Hypothalamus (tissue), 51 donors: ENCODE measurements at places on chromosomes 6 and 20.

- no peak for DNase-seq
Observed at GRCh38 chr20:59482351-59483187, 121.8 kb upstream of the PHACTR3 start.

- DNase-seq, result peak; percentile 61
Observed at GRCh38 chr20:51595058-51595532, 52.6 kb upstream of the NFATC2 start.

GRCh38 chr20:63873477-63873971 is 8.5 kb downstream of the TPD52L2 start:
- no peak for DNase-seq

- no peak for DNase-seq
Observed at GRCh38 chr6:63487103-63487813, 85.0 kb upstream of the LOC128125822 start.

GRCh38 chr20:14922503-14923267 is 585.3 kb upstream of the FLRT3 start:
- DNase-seq, result no peak

GRCh38 chr6:36699348-36699747 is 1.7 kb downstream of the RAB44 start:
- DNase-seq, result no peak

GRCh38 chr6:7454696-7455358 is 65.2 kb downstream of the RIOK1 start:
- no peak for DNase-seq

GRCh38 chr20:40880063-40880728 is 148.4 kb upstream of the TOP1 start:
- DNase-seq, result no peak

GRCh38 chr20:49572857-49573256 is 4.9 kb upstream of the PTGIS start:
- DNase-seq, result no peak

DNA sequence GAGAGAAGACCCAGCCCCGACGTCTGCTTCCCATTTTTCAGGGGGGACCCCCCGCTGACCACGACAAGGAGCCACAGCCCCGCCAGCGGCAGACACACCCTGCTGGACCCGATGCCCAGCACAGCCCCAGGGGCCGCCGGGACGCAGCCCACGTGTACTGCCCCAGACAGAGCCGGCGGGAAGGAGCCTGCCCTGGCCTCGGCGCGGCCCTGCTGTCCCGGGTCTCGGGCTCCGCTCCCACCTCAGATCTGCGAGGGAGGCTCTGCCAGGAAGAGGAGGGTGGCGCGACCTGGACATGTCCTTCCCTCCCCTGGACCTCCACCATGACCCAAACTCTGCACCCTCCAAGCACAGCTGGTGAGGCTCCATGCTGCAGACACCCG is 54.7 kb downstream of the KCNQ2 start:
- no peak for DNase-seq

DNA sequence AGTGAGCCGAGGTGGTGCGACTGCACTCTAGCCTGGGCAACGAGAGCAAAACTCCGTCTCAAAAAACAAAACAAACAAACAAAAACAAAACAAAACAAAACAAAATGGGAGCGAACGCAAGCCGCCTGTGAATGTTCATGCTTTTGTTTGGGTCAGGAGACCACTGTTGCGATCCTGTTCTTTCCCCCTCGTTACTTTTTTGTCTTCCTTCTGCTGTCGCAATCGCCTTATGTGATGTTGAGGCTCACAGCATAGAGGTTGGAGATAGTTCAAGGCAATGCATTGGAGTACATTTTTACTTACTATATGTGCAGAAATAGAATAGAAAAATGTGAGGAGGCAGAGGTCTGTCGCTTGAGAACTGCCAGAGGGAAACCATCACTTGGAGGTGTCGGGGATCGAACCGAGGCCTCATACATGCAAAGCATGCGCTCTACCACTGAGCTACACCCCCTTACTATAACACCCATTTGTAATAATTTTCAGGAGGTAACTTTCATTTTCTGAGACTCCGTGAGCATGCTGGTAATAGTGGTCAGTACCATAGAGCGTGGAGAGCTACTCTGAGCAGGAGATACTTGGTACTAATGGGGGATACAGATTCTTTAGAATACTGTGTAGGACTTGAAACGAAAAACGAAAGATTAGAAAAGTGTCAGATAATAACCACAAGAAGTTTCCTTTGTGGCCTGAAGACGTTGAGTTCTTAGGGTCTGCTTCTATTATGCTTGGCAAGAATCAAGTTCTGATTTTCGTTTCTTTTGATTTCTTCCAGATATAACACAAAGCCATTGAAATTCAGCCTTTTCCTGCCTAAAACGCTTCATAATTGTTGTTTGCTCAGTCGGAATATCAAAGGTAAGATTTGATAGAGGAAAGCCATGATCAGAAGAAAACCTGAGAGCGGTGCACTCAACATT is 121.1 kb downstream of the TRIM27 start:
- no peak for DNase-seq

DNA sequence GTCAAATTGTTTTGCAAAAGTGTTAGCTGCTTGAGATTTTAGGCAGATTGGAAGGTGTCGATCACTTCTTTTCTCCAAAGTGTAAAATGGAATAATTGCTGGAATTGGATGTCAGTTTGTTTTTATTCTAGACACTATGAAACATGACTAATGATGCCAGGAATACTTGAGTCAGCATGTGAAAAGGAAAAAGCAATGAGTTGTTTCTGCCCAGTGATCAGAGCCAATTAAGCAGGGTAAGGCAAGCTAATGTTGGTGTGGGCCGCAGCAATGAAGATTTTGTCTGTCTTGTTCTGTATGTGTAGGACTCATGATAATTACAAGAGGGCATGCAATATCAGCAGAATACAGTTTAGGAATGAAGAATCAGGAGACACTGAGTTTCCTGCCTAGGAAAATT is 110.3 kb downstream of the CARMIL1 start:
- DNase-seq, result no peak

GRCh38 chr6:134245041-134245440 is 72.9 kb downstream of the SGK1 start:
- no peak for DNase-seq

DNA sequence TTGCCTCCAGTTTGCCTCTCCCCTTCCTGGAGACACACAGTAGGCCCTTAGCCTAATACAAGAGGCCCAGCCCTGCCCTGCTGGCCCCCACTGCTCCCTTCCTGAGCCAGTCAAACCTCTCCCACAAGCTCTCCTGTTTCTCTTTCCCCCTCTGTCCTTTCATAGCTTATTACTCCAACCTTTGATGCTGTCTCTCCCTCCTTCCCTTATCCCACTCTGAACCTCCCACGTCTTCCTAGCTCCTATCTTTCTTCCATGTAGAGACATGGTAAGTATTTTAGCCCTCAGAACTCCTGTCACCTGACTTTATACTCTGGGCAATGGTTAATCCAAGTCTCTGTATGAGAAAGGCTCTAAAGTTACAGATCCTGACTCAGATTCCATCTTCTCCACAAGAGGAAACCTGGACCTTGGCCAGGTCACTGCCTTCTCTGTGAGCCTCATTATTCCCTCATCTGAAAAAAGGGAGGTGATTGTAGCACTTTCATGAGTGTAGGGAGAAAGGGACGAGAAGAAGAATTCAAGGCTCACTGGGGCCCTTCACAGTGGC is 6.7 kb downstream of the TGIF2 start:
- no peak for DNase-seq

GRCh38 chr20:59777814-59778575 is 155.4 kb downstream of the SYCP2 start:
- DNase-seq, result no peak

- DNase-seq, result no peak
Observed at GRCh38 chr6:102619585-102619984, 1226.1 kb downstream of the GRIK2 start.

DNA sequence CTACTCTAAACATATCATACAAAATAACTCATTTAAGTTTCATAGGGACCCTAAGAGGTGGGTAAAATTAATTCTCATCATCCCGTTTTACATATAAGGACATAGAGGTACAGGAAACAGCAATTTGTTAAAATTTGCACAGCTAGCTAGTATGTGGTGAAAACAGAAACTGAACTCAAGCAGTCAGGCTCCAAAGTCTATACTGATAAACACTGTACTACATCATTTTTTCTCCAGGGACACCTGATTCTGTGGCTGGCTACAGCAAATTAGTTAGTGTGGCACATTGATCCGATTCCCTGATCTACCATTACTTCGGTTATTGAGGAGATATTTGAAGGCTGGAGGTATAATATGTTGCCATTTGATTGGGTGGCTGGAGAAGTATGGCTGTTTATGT is 36.2 kb upstream of the E2F3 start:
- no peak for DNase-seq

DNA sequence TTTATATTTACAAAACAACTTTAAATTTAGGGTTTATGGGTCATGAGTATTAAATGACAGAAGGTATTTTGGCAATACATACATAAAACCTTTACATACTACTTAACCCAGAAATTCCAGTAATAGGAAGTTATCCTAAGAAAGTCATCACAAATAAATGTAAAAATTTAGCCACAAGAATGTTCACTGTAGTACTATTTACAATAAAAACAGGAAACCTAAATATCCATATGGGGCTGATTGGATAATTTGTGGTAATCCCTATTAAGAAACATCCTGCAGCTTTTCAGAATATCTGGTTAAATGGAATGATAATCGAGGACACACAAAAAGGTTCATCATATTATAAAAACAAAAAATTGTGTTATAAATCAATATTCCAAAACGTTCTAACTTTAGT is 44.4 kb downstream of the TRAM2 start:
- DNase-seq, result no peak

DNA sequence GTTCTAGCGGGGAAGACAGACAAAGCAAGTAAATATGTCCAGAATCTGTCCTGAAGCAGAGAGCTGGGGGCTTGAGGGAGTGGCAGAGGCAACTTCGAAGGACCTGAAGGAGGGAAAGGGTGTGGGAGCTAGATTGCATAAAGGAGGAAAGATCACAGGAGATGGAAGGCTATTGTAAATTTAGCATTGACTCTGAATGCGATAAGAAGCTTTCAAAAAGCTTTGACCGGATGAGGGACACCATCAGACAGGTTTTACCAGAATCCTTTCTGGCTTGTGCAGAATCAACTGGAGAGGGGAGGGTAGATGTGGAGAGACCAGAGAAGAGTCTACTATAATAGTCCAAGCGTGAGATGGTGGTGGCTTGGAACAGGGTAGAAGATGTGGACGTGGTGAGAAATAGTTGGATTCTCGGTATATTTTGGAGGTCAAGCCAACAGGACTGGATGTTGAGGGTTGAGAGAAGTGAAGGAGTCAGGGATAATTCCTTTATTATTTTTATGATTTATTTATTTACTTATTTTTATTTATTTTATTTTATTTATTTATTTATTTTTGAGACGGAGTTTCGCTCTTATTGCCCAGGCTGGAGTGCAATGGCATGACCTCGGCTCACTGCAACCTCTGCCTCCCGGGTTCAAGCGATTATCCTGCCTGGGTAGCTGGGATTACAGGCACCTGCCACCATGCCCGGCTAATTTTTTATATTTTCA is 19.9 kb upstream of the RIPOR3 start:
- DNase-seq, result no peak

- no peak for DNase-seq
Observed at GRCh38 chr6:41379306-41379705, 43.9 kb downstream of the NCR2 start.

DNA sequence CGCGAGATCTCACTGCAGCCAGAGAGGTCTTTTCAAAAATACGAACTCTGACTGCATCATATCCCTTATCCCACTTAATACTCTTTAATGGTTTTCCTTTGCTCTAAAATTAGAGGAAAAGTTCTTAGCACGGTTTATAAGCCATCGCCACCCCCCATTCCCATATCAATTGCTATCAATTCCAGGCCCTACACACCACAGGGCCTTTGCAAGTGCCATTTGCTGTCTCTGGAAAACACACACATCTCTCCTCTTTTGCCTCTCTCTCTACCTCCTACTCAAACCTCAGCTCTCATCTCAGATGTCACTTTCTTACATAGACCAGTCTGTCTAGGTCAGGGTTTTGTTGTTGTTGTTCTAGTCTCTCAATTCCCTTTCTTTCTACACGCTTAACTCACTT is 9.8 kb downstream of the SLC22A23 start:
- no peak for DNase-seq

DNA sequence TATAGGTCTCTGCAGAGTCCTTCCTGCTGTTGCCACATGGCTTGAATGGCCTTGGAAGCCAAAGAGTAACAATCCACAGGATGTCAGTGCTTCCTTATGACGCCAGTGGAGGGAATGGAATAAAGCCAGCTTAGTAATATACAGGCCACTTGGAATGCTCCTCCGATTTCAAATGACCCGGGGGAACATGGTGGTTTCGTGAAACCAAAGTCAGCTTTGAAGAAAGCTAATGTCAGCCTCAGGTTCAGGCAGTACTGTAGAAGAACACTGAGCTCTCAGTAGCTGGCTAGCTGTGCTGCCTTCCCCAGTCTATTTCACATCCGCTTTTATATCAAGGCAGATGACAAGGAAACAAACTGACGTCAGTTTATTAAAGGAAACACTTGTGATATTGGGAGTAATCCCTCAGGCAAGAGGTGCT is 189.1 kb downstream of the DTNBP1 start:
- DNase-seq, result no peak

GRCh38 chr6:5746759-5747130 is 260.0 kb downstream of the NRN1 start:
- no peak for DNase-seq

- DNase-seq, result no peak
Observed at GRCh38 chr6:45512717-45513116, 135.0 kb upstream of the SUPT3H start.

GRCh38 chr6:134146268-134147033 is 94.0 kb upstream of the SLC2A12 start:
- DNase-seq, result no peak

- peak; percentile 10 for DNase-seq
Observed at GRCh38 chr6:111382476-111383294, 100.3 kb downstream of the REV3L start.

DNA sequence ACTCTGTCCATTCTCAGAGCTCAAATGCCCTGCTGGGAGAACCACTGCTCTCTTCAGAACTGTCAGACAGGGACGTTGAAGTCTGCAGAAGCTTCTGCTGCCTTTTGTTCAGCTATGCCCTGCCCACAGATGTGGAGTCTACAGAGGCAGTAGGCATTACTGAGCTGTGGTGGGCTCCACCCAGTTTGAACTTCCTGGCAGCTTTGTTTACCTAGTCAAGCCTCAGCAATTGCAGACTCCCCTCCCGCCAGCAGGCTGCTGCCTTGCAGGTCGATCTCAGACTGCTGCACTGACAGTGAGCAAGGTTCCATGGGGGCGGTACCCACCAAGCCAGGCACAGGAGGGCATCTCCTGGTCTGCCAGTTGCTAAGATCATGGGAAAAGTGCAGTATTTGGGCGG is 21.8 kb upstream of the UFL1 start:
- DNase-seq, result no peak

DNA sequence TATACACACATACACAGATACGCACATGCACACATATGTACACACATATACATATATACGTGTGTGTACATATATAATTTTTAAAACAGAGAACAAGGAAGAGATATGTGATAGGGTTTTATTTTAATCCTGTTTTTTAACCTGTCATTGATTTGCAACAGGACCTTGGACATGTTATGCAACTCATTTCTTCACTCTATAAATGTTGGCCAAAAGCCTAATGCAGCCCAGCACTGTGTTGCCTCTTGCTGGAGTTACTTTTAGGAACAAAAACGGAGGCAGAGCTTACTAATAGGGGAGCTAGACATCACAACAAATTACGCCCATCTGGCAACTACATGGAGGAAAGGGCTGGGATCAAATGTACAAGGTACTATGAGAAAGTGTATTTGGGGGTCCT is 179.9 kb upstream of the TAB2 start:
- DNase-seq, result no peak

- DNase-seq, result no peak
Observed at GRCh38 chr6:111717621-111718020, 111.9 kb upstream of the TRAF3IP2 start.
